ENCODE measurements at places on chromosomes 6 and 20. TPM values are rescaled to one million over a fixed set of nuclear protein-coding genes. Genes with fewer than 3 reads are reported as not detected.
A peak's percentile ranks its signal among the peaks of the same experiment; 100 is the strongest.

GRCh38 chr6:143961886-143962878 lies 45.9 kb downstream of the PLAGL1 start:
- no peak overlapping the region for H3K27ac ChIP-seq
- no peaks in the 10 kb centered on the region for H3K36me3 ChIP-seq
- H3K4me1 ChIP-seq = no peaks in the 10 kb centered on the region

DNA sequence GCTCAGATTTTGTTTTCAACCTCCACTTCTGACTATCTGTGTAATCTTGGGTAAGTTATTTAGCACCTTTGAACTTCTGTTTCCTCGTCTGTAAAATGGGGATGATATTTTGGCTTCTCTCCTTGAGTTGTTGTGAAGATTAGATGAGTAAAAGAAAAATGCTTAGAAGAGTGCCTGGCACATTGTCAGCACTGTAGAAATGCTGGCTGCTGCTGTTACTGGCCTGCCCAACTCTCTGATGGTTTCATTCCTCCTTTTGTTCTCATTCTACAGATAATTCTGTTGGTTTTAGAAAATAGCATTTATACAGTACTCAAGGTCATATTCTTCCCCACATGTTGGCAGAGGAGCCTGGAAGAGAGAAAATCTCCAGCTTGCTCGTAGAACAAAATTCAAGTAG lies 547.2 kb upstream of the JAG1 start:
- H3K27ac ChIP-seq = no peak overlapping the region
- H3K36me3 ChIP-seq = no peaks in the 10 kb centered on the region
- H3K4me3 ChIP-seq = no peak overlapping the region
- H3K27me3 ChIP-seq = no peaks in the 10 kb centered on the region
- peaks cover 24% of the 10 kb centered on the region for H3K4me1 ChIP-seq
- peak; percentile 31 for DNase-seq

DNA sequence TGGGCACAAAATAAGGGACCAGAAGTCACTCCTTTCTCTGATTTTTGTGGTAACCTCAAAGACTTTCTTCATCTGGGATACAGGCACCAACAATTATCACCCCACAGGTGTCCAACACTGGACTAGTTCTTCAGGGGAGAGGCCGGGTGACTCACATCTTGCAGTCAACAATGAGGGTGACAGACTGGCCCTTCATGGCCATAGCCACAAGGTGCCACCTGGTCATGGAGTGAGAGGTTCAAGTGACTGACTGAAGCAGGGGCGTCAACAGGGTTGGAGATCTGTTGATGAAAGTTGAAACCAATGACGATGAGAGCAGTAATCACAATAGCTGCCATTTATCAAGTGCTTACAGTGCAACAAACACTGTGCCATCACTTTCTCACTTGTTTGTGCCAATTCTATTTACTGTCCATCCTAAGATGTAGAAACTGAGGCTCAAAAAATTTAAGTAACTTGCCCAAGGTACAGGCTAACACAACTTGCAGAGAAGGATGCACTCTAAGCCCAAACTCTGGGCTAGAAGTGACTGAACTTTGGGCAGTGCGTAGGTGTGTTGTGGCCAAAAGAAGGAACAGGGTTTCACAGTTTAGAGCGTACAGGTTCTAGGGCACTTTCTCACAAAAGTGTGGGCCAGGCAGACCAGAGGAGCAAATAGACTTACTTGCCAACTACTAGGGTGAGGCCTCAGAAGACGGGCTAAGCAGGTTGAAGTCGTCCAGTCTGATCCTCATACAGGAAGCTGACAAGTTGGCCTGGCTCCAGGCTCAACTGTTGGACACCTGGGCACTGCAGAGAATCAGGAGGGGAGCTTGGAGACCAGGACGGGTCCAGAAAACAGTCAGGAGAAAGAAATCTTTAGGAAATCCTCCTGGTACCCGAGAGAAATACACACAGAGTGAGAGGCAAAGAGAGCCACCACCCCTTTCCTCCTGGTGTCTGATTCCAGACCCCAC lies 30.4 kb downstream of the HLA-DPB1 start:
- H3K27me3 ChIP-seq = peaks cover 19% of the 10 kb centered on the region
- H3K27ac ChIP-seq = no peak overlapping the region
- H3K4me3 ChIP-seq = no peak overlapping the region
- no peaks in the 10 kb centered on the region for H3K36me3 ChIP-seq

DNA sequence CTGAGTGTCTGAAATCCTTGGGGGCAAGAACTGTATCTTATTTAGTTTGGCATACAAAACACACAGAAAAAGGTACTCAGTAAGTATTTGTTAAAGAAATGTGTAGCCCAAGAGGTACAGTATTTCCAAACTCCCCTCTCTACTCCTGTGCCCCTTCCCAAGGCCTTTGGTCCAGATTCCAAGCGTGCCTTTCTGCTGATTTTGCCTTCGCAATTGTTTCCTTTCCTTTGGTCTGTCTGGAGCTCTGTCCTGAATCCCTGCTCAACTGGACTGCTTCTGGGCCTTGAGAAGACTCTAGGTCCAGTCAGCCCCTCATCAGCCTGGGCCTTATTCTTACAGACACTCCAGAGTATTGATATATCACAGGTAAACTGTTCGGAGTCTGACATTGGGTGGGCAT lies 122.2 kb upstream of the SYNCRIP start:
- no peak overlapping the region for H3K27ac ChIP-seq
- no peaks in the 10 kb centered on the region for H3K4me1 ChIP-seq
- H3K27me3 ChIP-seq = no peaks in the 10 kb centered on the region

- no peak for DNase-seq
- peaks cover 6% of the 10 kb centered on the region for H3K4me1 ChIP-seq
- H3K4me3 ChIP-seq = no peak overlapping the region
- H3K36me3 ChIP-seq = no peaks in the 10 kb centered on the region
- no peak overlapping the region for H3K27ac ChIP-seq
Measured at GRCh38 chr6:104957301-104958177, 632 bp downstream of the LIN28B start.

DNA sequence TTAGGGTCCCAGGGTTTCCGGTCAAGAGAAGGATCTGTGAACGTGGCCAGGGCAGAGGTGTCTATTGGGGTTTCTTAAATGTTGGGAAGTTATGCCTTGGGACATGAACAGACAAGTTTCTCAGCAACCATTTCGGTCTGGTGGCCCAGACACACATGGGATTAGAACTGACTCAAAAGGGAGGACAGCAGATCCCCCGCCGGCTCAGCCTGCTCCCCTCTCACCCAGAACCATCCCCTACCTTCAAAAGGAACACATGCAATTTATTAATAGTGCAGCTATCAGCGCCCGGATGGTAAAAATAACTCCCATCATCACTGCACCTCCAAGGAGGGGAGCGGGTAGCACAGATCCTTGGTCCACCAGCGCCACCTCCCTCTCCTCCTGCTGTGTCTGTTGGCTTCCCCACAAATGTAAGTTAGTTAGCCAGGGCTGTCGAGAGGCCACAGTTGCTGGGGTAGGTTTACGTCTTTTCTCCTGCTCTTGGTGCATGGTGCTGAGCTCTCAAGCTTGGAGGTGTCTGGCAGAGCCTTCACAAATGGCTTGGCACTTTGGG lies 77.1 kb downstream of the TRAM2 start:
- peaks cover 20% of the 10 kb centered on the region for H3K4me1 ChIP-seq
- H3K27ac ChIP-seq = no peak overlapping the region
- no peak for DNase-seq
- peaks cover 32% of the 10 kb centered on the region for H3K36me3 ChIP-seq

- no peaks in the 10 kb centered on the region for H3K4me1 ChIP-seq
- no peak for DNase-seq
- no peak overlapping the region for H3K4me3 ChIP-seq
- no peaks in the 10 kb centered on the region for H3K27me3 ChIP-seq
- no peak overlapping the region for H3K27ac ChIP-seq
- H3K36me3 ChIP-seq = no peaks in the 10 kb centered on the region
Measured at GRCh38 chr6:80550281-80550680, 443.8 kb downstream of the BCKDHB start.

DNA sequence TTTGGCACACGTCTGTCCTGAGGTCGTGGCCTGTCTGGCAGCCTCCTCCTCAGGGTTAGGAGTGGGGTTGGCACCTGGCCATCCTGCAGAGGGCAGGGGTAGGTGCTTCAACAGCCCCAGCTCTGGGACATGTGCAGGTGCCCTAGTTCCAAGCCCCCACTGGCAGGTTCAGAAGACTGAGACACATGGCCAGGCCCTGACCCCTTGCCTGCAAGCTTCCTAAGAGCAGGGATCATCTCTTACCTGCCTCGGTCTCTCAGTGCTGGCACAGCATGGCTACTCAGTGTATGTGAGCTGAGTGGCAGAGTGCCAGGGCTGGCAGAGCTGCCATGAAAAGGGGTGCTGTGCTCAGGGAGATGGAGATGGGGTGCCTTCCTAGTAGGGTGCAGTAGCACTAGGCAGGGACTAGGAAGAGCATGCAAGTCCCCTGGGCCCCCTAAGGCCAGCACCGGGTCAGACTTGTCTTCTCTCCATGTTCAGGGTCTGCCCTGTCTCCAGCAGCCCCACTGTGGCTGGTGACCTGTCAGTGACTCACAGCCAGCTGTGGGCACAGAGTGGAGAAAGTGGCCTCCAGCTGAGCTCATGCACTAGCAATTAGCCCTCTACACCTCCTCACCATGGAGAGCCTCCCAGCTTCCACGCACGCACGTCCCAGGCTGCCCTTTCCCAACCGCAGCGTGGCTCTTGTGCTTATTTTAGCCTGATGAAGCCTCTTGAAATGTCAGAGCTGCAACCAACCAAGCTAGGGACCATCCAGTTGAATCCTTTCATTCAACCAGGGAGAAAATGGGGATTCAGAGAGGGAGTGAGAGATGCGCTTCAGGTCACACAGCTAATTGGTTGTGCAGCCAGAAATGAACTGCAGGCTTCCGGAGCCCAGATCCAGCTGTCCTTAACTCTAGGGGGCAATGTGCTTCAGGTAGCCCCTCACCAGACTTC lies 116.6 kb downstream of the MRPL14 start:
- H3K27ac ChIP-seq = no peak overlapping the region
- no peaks in the 10 kb centered on the region for H3K27me3 ChIP-seq
- H3K4me1 ChIP-seq = no peaks in the 10 kb centered on the region
- no peak overlapping the region for H3K4me3 ChIP-seq

- no peaks in the 10 kb centered on the region for H3K27me3 ChIP-seq
- H3K36me3 ChIP-seq = no peaks in the 10 kb centered on the region
- no peak overlapping the region for H3K4me3 ChIP-seq
Measured at GRCh38 chr20:62611012-62611411, 31.3 kb upstream of the SLCO4A1 start.

GRCh38 chr20:7091655-7092054 lies 324.2 kb downstream of the BMP2 start:
- no peaks in the 10 kb centered on the region for H3K27me3 ChIP-seq
- no peaks in the 10 kb centered on the region for H3K36me3 ChIP-seq
- no peak for DNase-seq
- peaks cover 6% of the 10 kb centered on the region for H3K4me1 ChIP-seq
- no peak overlapping the region for H3K4me3 ChIP-seq
- no peak overlapping the region for H3K27ac ChIP-seq

DNA sequence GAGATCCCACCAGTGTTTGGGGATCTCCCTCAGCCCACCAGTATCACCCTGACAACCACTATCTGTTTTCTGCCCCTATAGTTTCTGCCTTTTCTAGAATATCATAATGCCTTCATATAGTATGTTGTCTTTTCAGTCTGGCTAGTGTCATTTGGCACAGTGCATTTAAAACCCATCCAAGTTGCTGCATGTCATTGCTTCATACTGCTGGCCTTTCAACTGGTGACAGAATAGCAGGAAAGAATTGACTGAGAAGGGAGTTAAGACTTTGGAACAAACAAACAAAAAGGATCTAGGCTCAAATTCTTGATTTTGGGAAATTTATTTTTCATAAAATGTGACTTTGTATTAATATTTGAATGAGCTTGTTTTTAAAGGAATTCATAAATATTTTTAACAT lies 4.5 kb downstream of the LMBRD1 start:
- H3K27me3 ChIP-seq = no peaks in the 10 kb centered on the region
- no peak for DNase-seq
- H3K27ac ChIP-seq = no peak overlapping the region
- no peak overlapping the region for H3K4me3 ChIP-seq

DNA sequence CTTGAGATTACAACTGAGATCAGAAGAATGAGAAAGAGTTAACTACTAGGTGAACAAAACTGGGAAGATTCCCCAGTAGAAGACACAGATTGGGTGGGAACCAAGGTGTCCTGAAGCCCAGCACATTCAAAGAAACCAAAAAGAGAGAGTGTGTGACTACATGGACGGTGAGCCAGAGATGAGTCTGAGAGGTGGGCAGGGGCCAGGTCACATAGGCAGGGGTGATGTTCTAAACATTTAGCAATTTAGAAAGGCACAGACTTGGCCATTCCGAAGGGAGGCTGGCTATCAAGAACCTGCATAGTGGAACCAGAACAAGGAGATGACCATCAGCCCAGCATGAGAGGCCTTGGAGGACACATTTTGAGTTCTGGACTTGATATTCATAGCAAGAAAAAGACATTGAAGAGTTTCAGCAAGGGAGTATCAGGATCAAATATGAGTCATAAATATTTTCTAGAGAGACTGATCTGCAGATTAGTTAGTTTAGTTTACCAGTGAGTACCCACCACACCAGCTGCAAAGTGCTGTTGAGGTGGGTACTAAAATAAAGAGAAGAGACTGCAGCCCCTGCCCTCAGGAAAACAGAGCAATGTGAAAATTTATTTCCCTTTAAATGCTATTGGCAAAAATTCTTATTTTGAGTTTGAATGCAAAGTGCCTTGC lies 340.5 kb upstream of the PRDM1 start:
- no peak for DNase-seq
- H3K36me3 ChIP-seq = no peaks in the 10 kb centered on the region
- H3K27ac ChIP-seq = no peak overlapping the region
- H3K4me3 ChIP-seq = no peak overlapping the region
- H3K4me1 ChIP-seq = no peaks in the 10 kb centered on the region
- H3K27me3 ChIP-seq = peaks cover 3% of the 10 kb centered on the region

DNA sequence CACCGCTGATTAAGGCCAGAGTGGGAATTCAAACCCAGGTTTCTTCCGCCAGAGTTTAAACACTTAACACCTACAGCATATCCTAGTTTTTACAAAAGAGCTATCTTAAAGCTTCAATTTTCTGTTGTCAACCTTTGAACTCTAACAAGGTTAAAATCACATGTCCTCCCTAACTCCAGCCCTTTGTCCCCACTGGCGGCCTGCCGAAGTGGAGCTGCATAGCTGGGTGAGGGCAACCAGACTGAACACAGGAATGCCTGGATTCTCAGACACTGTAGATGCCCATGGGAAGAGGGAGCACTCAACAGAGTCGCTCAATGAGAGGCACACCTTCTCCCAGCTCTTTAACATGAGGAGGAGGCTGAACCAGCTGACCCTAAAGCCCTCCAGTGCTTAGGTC lies 59.1 kb downstream of the LRFN2 start:
- H3K36me3 ChIP-seq = no peaks in the 10 kb centered on the region
- H3K4me1 ChIP-seq = no peaks in the 10 kb centered on the region
- no peaks in the 10 kb centered on the region for H3K27me3 ChIP-seq
- DNase-seq = no peak
- no peak overlapping the region for H3K4me3 ChIP-seq

DNA sequence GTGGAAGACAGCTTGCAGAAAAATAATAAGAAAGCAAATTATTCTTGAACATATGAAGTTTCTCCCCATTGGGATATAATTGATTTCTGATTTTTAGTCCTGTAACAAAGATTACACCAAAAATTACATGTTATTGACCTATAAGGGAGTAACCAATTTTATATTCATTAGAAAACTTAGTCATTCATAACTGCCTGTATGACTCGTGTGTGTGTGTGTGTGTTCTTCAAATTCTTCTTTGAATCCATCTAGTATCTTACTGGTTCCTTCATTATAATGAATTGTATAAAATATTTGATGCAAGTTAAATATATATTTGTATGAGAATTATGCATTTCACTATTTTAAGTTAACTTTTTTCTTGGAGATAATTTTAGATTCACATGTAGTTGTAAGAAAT lies 310.4 kb downstream of the HAO1 start:
- no peaks in the 10 kb centered on the region for H3K36me3 ChIP-seq
- H3K4me1 ChIP-seq = peaks cover 28% of the 10 kb centered on the region
- H3K27me3 ChIP-seq = no peaks in the 10 kb centered on the region
- H3K4me3 ChIP-seq = no peak overlapping the region

INSM1 gene
- not detected for polyA plus RNA-seq

ABHD16B gene
- polyA plus RNA-seq = not detected

NCOA5 gene
- 32.0 TPM for polyA plus RNA-seq

TMEM74B gene
- 0.26 TPM for polyA plus RNA-seq

SMOC2 gene
- polyA plus RNA-seq = not detected

ARHGAP40 gene
- polyA plus RNA-seq = 0.10 TPM
